Gastroesophageal sphincter (tissue), 4 donors: ENCODE measurements at places on chromosomes 5 and 9.

DNA sequence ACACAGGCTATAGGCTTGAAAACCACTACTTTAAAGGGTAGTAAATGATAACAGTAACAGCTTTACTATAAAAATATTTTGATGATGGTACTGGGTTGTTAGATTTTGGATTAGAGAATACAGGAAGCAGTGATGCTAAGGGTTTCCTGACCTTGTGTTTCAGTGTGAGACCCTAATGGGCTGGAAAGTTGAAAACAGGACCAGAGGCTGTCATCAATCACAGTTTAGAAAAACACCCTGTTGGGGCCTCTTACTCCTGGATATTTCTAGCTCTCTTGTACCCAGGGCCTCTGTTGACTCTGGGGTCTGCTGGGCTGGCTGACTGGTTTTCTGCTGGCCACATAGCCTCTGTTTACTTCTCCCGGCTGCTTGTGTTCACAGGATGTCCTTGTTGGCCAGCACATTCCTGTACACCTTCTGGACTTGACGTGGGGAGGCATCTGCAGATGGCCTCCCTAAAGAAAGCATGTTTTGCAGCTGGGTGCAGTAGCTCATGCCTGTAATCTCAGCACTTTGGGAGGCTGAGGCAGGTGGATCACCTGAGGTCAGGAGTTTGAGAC is 21.5 kb downstream of the ACER2 start:
- ATAC-seq = no peak

DNA sequence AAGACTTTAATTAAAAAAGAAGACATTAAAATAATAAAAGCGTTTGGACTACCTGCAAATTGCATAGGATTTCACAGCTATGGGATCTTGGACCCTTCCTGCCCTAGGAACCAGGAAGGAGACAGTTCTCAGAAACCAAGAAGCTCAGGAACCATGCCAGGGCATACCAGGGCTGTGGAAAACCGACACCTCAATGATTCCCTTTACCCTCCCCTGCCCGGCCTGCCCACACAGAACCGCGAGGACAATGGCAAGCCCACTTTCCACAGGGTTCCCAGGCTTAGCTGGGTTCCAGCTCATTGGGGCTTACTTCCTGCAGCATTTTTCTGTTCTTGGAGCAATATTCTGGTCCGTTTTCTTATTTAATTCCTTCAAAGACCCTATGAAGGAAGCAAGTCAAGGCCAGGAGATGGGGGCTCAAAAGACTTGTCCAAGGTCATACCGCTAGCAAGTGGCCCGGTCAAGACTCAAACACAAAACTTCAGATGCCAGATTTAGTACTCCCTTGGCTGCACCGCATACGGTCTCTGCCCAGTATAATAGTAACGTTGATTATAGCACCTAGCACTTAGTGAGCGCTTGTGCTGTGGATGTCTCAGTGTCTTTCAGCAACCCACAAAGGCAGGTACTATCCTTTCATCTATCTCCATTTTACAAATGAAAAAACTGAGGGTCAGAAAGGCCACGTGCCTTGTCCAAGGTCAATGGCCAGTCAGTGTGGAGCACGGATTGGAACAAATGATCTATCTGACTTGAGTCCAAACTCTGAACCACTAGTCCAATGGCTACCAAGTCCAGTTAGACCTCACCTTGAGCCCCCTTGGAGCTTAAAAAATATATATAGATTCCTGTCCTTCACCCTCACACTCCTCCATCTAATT is 6.8 kb downstream of the FAT2 start:
- no peak for ATAC-seq

DNA sequence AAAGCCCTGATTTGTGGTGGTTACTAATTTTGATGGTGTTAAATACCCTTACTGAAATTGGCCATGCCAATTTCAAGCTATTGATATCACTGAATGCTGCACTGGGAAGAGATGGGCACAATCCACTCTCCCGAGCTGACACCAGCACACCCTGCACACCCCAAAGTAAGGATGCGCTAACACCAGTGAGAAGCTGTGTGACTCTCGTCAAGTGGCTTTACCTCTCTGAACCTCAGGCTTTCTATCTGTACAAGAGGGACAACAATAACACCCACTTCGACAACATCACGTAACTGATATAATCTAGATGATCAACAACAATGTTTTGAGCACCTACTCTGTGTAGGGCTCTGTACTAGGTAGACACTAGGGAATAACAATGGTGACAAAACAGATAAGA is 8.0 kb upstream of the AKNA start:
- no peak for ATAC-seq

- ATAC-seq = no peak
Observed at GRCh38 chr9:98040212-98040611, 16.3 kb upstream of the NANS start.

- ATAC-seq = no peak
Observed at GRCh38 chr5:77311214-77311571, 100.7 kb downstream of the PDE8B start.

- ATAC-seq = no peak
Observed at GRCh38 chr9:9847750-9848149, 765.1 kb downstream of the PTPRD start.

- ATAC-seq = peak; percentile 6
Observed at GRCh38 chr9:127568618-127568970, 43.5 kb upstream of the STXBP1 start.

- no peak for ATAC-seq
Observed at GRCh38 chr9:129176701-129177442, 1.2 kb downstream of the IER5L start.

- no peak for ATAC-seq
Observed at GRCh38 chr9:136216541-136217244, 11.8 kb upstream of the LHX3 start.

DNA sequence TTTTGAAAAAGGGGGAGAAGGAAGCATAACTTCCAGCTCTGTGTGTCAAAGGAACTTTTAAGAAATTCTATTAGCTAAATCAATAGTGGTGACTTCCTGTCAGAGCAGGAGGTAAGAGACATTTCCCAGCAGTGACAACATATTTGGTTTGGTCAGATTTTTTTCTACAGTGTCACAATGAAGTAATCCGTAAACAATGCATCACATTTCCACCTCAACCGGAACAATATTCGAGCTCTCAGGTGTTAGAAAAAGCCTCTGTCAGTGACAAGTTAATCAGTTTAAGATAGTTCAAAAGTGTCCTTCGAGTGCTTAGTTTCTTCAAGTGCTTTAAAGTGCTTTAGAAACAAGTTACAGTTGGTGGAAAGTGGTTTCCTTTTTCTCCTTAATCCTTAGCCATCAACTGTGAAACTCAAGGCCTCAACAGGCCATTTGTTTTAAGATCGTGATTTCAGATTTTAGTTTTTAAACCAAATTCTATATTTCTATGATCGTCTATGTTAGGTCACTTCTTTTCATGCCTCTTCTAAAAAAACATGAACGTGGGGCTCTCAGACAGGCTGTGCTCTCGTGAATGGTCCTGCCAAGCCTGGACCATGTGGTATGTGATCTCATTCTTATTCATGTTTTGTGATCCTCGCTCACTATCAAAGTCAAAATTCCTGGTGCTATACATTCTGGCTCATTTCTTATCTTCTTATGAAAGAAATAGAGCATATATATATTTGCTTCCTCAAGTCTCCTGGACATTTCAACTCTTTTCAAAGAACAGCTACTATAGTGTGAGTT is 181.9 kb upstream of the HMHB1 start:
- ATAC-seq = no peak

DNA sequence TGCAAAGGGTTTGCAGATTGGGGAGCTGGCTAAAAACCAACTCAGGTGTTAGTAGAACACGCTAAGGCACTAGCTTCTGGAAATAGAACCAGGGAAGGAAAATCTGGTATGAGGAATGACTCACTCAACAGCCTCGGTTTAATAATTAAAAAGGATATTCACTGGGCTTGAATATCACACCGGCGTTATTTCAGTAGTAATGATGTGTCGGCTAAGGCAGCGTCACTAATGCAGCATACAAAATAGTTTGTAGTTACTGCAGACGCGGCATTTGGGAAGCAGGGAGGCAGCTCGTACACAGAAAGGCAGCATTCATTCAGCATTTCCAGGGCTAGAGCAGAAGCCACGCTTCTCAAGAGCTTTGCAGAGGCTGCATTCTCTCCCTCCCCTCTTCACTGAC is 1.7 kb downstream of the ADRA1B start:
- ATAC-seq = no peak

GRCh38 chr5:16410338-16410737 is 55.3 kb downstream of the ZNF622 start:
- no peak for ATAC-seq

- ATAC-seq = no peak
Observed at GRCh38 chr5:68646144-68646543, 430.6 kb downstream of the PIK3R1 start.

DNA sequence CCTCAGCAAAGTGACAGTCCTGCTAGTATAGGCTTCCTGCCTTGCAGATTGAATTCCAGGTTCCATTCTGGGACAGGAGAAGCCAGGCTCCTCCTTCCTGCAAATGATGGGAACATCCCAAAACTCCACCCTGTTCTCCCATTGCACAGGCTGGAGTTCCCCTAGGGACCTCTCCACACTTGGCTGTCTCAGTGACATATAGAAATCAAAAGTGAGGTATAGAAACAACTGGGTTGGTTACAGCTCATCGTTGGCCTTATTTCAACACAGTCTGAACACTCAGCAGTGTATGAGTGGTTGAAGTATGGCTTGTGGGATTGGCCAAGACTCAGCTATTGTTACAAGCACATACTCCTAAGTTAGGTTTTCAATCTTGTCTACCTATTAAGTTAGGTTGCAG is 157.8 kb upstream of the FTMT start:
- ATAC-seq = no peak

DNA sequence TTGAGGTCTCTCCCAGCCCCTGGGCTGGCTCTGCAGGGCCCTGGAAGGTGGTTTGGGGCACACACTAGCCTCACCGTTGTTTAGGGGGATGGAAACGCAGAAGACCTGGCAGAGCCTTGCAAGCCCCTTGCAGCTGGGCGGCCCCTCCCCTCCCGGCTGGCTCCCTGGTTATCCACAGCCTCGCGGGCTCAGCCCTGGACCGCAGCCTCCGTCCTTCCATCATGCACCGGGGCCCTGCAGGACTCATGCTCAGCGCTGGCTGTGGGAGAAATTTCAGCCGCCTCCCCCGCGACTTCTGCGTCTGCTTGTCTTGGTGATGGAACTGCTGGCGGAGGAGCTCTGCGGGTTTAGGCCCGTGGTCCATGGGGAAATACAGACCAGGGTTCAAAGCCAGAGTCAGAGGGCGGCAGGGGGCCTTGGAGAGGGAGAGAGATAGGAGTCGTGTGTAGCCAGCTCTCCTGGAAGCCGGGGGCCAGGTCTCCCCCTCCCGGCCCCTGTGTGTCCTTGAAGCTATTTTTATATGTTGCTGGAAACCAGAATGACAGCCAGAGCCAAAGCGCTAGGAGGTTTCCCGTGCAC is 75.8 kb upstream of the IER5L start:
- ATAC-seq = no peak

- ATAC-seq = no peak
Observed at GRCh38 chr9:37408933-37409710, 13.4 kb upstream of the GRHPR start.

DNA sequence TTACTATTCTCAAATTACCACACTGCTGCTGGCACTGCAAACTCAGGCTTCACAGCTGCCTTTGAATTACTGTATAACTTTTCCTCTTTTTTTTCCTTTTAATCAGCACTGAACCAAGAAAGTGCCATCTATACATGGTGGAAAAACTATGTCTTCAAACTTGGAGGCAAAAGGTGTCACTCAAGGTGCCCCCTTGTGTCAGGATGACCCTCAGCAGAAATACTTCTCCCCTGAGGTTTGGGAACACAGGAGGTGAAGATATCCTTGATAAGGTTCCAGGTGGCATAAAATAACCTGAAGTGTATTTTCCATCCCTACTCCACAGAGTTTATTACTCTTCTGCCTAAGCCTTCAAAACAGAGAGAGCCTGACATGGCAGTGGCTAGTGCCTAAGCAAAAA is 14.5 kb downstream of the FRMD3 start:
- no peak for ATAC-seq

DNA sequence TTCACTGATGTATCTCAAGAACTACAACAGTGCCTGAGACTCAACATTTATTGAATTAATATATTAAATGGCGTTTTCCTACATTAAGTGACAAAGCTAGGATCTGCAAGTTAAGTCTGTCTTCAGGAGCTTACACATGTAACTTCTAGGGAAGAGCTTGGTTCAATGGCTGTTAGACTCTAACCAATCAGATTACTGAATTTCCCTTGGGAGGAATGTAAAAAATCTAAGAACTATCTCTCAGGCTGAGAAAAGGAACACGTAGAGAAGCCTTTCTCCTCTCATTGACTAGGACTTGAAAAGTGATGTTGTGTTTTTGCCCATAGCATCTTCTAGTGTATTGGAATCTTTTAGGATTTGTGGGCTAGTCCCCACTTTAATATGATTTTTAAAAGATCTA is 53.6 kb downstream of the CCNH start:
- no peak for ATAC-seq

DNA sequence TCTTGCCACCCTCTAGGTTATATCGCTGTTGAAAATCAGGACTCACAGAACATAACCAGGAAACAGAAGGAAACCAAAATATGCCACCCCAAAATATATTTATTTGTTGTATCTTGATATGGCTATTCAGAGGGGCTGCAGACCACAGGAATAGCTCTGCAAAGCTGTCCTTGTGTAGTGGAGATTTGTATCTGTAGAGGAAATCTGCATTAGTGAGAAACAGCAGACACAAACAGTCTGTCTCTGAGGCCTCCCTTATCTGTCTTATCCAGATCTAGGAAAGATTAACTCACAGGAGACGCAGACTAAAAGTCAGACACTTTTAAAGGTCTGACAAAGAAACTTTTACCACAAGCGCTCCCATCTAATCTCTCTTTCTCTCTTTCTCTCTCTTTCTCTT is 54.1 kb upstream of the CEMIP2 start:
- ATAC-seq = no peak

- no peak for ATAC-seq
Observed at GRCh38 chr9:114149765-114150340, 5.5 kb upstream of the COL27A1 start.

GRCh38 chr9:90442723-90443122 is 199.9 kb downstream of the DIRAS2 start:
- ATAC-seq = no peak

- no peak for ATAC-seq
Observed at GRCh38 chr9:138049779-138050471, 172.3 kb downstream of the CACNA1B start.

- ATAC-seq = no peak
Observed at GRCh38 chr9:111176511-111176910, 138.2 kb upstream of the LPAR1 start.

GRCh38 chr5:87899721-87900131 is 368.9 kb downstream of the TMEM161B start:
- ATAC-seq = peak; percentile 82

- ATAC-seq = peak; percentile 62
Observed at GRCh38 chr9:112447283-112447761, 39.3 kb upstream of the KIAA1958 start.

GRCh38 chr5:92809855-92810465 is 771.1 kb downstream of the NR2F1-AS1 start:
- ATAC-seq = no peak

- ATAC-seq = no peak
Observed at GRCh38 chr5:174301848-174302625, 256.5 kb downstream of the NSG2 start.
